ENCODE measurements at places on chromosomes 7 and 10.

DNA sequence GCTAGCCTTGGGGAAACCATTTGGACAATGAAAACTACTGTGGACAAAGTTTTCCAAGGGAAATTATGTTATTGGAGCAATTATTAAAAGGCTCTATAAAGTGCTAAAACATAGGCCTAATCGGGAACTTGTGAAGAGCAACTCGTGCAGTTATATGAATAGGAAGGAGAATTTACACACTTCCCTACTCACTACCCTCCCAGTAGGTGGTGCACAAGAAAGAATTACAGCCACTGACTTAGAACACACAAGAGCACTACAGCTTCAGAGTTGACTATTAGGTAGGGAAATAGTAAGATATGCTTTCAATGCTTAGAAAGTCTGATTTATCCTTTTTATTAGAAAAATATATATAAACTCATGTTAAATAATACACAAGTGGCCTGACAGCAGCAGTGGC lies 47.2 kb downstream of the GSAP start:
- DNase-seq: no peak

DNA sequence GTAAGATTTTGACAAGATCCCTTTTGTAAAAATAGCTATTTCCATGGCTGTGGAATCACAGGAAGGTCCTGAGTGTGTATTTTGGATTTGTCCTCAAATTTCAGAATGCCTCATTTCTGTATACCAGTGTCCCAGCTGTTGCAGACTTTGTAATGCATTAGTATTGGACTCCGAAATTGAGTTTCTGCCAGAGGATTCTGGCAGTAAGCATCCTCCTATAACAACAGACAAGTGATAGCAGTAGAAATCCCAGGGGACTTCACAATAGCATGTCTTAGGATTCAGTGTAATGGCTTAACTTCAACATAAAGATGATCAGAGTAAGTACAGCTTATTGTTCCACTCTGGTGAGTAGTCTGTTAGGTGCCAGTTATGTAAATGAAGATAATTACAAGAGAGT lies 104.6 kb downstream of the FOXP2 start:
- no peak for DNase-seq

GRCh38 chr7:69531050-69531449 lies 67.2 kb upstream of the AUTS2 start:
- no peak for DNase-seq

GRCh38 chr7:6078548-6078947 lies 47.4 kb downstream of the ANKRD61 start:
- DNase-seq: no peak

DNA sequence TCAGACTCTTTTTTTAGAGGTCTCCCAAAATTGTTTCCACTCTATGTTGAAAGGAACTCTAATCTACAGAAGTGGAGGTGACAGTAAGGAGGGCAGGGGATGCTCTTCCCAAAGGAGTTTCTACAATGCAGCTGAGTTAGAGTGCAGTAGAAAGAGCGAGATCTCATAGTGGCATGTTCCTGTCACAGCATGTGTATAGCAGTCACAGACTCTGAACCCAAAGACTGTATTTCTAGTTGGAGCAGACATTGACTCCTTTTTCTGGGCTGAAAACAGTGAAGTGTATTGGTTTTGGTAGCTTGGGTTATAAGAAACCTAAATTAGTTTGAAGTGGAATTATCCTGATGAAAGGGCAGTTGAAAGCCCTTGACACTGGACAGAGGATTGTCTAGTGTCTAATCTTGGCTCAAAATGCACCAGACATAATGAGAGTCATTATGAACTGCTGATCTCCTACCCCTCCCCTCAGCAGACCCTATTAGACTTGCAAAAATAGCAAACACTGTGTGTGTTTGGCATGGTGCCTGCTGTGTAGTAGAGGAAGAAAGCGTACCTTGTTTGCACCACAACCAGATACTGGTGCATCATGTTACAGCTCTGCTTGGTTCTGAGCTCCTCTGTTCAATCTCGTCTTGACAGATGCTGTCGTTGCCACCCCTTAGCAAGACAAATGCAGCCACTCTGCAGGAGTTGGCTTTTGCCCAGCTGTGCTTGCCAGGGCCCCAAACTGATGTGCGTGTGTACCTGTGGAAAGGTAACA lies 336.0 kb downstream of the AUTS2 start:
- no peak for DNase-seq

GRCh38 chr7:143408252-143408685 lies 387 bp downstream of the EPHA1 start:
- DNase-seq: no peak

- DNase-seq: no peak
Observed at GRCh38 chr7:51307651-51308210, 8.9 kb downstream of the COBL start.

DNA sequence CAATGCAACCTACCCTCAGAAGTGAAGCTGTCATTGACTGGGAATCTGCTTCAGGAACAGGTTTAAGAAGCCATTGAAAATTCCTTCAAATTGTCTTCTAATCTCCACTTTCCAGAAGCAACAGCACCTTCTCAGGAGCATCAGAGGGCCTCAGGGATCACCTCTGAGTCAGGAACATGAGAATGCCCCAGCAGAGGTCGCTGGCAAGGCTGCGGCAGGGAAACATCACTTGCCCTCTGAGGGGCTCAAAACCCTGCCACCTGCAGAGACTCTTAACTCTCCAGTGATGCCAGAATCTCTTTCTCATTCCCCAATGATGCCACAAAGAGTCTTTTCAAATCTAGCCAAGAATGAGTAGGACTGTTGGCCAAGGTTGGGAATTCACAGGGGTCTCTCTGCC lies 5.9 kb upstream of the MAPK8 start:
- DNase-seq: no peak

DNA sequence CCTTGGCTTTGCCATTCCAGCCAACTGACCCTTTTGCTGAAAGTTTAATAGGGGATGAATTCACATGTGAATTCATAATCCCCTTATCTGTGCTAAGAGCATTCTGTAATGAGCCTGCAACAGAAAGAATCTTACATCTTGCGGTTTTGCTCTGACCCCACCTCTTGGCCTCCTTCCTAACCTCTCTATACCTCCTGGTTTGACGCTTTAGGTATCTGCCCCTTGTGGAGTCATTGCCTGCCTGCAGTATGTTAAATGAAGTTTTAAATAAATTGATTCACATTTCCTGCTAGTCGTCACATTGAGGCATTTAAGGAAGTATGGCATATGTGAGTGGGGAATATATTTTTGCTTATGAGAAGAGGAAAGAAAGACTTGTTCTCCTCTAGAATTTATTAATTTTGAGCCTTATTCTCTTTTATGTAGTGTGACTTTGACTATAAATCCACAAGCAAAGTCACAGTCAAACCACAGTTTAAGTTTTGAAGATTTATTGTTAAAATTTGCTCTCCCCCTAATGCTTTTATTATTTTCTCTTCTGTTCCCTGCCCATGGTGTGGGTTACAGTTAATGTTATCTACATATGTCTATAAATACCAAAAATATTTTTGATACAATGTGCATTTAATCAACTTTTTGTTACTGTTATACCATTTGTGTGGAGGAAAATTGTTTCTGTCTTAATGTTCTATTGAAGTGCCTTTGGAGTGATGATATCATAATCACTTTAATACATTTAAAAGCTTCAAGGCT lies 60.9 kb downstream of the LRMDA start:
- no peak for DNase-seq

DNA sequence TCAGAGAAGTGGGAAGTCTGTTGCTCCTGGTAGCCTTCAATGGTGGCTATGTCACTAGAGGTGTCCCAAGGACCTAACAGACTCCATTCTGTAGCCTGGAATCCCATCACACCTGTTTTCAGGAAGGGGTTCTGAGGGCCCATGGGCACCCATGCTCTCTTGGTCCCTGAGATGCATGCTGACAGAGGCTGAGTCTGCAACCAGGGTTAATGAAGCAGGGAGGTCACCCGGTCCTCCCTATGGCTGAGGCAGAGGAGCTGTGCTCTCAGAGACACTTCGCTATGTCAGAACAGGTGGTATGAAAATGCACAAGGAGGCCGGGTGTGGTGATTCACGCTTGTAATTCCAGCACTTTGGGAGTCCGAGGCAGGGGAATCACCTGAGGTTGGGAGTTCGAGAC lies 452.1 kb downstream of the TCERG1L start:
- DNase-seq: no peak

DNA sequence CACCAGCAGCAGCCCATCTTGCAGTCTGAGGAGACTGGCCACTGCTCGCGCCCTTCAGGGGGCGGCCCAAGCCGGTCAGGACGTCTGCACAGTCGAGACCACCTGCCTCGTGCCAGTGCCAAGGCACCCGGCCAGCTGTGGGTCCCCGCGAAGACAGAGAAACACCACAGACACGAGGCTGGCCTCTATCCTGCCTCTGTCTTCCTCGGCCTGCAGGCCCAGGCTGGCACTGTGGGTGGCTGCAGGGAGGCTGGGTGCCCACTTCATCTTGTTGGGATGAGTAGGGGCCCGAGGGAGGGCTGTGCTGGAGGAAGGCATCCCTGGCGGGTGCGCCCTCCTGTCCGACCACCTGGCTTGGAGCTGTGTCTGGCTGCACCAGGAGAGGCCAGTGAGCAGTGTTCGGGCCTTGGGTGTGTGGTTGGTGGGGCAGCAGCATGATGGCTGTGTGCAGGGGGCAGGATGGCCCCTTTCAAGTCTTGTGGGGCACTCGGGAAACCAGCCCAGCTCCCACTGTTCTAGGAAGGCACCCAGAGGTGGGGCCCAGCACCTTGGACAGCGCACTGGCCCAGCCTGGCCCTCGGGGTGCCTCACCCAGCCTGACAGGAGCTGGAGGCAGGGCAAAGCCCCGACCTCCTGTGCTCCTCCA lies 7.3 kb downstream of the DPYSL4 start:
- peak; percentile 51 for DNase-seq

- no peak for DNase-seq
Observed at GRCh38 chr10:35316218-35316967, 19.9 kb upstream of the CCNY start.

- no peak for DNase-seq
Observed at GRCh38 chr7:30351286-30351685, 66.9 kb downstream of the ZNRF2 start.

DNA sequence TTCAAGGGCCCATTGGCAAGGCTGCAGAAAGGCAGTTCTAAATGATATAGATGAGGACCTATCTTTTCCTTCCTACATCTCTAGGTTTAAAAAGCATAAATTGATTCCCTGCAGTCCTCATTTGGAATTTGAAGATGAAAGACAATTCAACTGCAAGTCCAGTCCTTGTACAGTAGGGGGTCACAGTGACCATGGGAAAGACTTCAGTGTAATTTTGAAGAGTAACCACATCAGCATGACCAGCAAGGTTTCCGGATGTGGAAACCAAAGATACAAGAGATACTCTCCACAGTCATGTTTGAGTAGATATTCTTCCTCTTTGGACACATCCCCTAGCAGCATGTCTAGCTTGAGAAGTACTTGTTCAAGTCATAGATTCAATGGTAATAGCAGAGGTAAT lies 539.3 kb upstream of the TEX47 start:
- no peak for DNase-seq

DNA sequence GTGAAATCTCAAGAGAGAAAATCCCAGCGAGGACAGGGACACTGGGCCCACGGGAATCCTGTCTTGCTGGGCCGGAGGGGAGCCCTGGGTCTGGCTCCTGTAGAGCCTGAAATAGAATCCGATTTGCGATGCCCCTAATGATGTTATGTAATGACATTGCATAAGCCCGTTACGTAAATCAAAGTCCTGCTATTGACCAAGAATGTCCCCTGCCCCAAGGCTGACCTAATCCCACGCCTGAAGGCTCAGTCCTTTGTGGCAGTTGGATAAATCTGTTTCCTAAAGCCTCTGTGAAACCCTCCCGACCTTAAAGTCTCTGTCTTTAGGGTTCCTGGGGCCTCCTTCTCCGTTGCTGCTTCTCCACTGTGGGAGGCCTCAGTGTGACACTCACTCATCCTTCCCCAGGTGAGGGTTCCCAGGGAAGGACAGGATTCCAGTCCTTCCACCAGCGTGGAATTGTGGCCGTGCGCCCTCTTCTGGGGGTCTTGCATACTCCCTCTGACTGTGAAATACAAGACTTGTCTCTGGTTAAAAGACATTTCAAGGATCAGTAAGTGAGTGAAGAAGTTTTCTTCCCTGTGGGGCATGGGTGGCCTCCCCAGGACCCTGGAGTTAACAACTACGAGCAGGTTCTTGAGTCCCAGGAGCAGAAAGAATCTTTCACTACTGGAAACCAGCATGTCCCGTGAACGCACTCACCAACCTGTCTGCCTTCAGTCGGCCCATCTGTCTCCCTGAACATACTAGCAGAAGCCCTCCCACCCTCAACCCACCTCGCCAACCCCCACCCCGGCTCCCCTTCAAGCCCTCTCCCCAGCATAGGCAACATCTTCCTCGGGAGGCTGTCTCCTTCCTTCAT lies 19.8 kb downstream of the ZNF467 start:
- DNase-seq: no peak

- DNase-seq: no peak
Observed at GRCh38 chr10:103855424-103855823, at the start of gene SH3PXD2A. Gene SH3PXD2A (minus strand): TSS chr10:103855576. CDS start chr10:103855266, 310 bp downstream.

DNA sequence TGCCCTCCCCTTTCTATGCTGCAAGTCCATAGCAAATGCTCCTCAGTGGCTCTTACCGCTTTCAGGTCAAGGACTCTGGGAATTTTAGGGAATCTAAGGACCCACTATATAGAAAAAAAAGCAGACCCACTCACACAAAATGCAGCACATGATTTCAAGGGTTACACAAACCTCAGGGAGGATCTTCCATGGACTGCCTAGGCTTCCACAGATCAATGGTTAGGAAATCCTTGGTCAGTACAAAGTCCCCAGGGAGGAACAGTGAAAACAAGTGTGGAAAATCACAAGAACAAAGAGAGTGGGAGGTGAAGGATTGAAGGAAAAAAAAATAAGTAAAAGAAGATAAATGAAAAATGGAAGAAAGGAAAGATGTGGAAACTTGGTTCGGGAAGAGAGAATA lies 188.4 kb downstream of the AHR start:
- DNase-seq: no peak

GRCh38 chr7:22882106-22882505 lies 59.5 kb upstream of the TOMM7 start:
- DNase-seq: no peak

- no peak for DNase-seq
Observed at GRCh38 chr7:139587535-139587934, 64.0 kb downstream of the CLEC2L start.

GRCh38 chr10:53140506-53140905 lies 367.9 kb upstream of the MBL2 start:
- no peak for DNase-seq

DNA sequence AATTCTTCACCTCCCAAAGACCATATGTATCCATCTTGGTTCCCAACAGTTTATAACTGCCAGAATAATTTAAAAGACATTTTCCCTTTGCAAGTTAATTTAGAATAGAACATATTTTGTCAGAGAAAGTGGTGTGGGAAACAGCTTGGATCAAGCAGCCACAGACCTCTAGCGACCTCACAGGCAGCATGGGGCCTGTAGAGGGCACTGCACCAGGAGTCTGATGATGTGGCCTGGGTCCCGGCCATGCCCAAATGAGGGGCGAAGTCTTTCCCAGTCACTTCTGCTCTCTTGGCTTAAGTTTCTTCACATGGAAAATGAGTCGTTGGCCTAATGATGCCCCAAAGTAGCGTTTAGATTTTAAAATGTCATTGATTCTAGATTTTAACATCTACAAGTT lies 243.2 kb downstream of the SDK1 start:
- no peak for DNase-seq
